ENCODE measurements at places on chromosomes 12 and 14.

- DNase-seq: no peak
Observed at GRCh38 chr14:34211732-34212131, 250.3 kb downstream of the SPTSSA start.

GRCh38 chr12:122834921-122835749 is at the start of gene HIP1R:
Gene HIP1R, plus strand, starts transcription at chr12:122835457. Its CDS starts 94 bp downstream, at chr12:122835551.
- DNase-seq: peak; percentile 63

DNA sequence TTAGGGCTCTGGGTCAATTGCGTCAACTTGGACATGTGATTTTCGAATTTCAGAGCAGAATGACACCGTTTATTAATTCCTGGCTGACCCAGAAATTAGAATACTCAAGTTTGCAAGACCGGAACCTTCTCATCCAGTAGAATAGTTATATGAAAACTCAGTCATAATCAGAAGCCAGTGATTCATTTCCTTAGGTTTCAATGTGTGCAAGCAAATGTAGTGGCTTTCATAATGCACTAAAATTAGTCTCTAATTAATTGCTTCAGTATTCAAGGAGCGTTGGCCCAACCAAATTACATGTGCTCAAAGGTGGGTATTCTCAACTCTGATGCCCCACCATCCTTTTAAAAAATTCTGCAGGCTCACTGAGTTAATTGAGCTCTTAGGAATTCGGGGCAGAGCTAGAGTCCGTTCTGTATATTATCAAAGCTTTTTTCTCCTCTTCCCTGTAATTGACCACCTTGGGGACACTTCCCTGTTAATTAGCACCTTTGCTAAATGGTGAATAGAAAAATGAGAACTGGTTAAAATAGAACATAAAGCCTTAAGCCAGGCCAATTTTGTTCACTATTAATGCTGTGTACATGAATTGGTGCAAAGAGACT is 55.4 kb downstream of the DAO start:
- DNase-seq: no peak

DNA sequence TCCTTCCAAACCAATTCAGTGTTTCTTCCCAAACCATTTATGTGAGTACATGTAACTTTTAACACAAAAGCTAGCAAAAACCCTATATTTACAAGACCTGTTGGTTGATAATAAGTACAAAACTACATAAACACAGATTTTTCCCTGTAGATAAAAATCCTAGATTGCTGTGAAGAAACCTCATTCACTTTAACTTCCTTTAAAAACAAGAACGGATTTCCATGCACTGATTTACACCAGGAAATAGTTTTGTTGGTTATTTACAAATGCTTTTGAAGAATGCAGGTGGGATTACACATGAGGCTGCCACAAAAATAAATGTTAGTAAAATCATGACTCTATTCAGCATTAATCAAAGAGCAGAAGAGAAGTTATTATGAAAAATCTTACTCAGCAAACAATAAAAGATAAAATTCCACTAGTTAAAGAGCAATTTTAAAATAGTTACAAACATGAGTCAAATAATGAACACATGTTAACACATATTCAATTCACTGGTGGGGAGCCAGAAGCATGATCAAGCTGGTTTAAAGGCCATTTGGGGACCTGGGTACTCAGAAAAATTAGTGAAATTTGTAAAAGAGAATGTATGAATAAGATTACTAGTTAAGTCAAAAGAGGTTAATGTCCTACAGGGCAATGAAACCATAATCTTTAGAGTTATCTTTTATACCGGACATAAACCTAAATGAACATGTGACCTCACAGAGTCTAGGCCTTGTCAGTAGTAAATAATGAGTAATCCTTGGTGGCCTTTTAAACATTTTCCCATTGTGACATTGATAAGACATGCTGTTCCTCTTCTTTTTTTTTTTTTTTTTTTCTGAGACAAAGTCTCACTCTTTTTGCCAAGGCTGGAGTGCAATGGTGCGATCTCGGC is 79.9 kb downstream of the PHLDA1 start:
- DNase-seq: no peak

DNA sequence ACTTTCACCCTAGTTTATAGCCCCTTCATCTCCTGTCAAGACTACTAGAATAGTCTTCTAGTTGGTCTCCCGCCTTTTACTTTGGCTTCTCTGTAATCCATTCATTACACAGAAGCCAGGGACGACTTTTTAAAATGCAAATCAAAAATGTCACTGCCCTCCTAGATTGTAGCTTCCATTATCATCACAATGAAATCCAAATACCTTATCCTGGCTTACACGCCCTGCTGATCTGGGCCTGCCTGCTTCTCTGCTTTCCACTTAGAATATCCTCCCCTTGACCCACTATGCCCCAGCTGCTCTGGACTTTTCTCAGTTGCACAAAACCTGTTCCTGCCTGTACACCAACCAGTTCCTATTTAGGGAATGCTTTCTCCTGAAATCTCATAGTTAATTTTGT is 4.5 kb upstream of the EEA1 start:
- DNase-seq: no peak

GRCh38 chr12:31323391-31324115 is 2.4 kb downstream of the SINHCAF start:
- no peak for DNase-seq

- no peak for DNase-seq
Observed at GRCh38 chr12:125254236-125254635, 189.0 kb downstream of the AACS start.

DNA sequence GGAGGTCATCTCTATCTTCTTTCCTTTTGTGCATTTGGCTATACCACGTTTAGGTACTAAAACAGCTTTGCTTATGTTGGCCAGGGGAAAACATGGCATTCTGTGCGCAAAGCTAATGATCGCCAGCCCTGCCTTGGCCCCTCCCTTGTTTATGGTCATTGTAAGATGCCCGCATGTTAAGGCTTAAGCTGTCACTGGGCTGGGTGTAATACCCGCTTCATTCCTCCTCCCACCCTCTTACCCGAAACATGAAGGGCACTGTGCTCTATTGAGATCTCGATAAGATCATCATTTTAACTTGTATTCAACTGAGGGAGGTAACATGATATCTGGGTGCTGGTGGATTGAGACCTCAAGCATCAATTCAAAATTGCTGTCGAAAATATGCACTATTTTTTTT is 34.7 kb downstream of the BRI3BP start:
- DNase-seq: no peak

GRCh38 chr12:106643000-106643399 is 60.2 kb downstream of the RFX4 start:
- DNase-seq: no peak

GRCh38 chr12:104569346-104570173 is 112.8 kb downstream of the CHST11 start:
- DNase-seq: no peak

- no peak for DNase-seq
Observed at GRCh38 chr12:88932457-88932856, 352.2 kb upstream of the KITLG start.

DNA sequence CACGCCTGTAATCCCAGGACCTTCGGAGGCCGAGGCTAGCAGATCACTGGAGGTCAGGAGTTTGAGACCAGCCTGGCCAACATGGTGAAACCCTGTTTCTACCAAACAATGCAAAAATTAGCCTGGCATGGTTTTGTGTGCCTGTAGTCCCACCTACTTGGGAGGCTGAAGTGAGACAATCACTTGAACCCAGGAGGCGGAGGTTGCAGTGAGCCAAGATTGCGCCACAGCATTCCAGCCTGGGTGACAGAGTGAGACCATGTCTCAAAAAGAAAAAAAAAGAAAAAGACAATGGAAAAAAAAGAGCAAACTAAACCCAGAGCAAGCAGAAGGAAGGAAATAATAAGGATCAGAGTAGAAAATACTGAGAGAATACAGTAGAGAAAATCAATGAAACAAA is 5.4 kb downstream of the CHURC1 start:
- no peak for DNase-seq

DNA sequence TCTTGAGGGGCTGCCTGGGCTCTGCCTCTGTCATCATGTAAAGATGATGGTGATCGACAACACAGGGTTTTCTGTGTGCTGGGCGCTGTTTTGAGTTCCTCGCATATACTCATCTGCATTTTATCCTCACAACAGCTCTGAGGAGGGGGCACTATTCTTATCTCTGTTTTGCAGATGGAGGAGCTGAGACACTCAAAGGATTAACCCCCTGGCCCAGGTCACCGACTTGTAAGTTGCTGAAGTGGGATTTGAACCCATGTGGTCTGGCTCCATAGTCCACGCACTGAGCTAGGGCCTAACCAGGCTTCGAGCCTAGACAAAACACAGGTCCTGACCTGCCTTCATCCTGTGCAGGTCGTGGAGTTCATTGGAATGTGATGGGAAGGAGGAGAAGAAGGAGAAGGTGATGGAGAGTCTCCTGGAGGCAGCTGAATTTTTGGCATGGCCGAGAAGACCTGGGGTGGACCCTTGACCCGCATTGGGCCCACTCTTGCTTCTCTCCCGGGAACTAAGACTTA is 140.0 kb downstream of the ASCL4 start:
- no peak for DNase-seq

- no peak for DNase-seq
Observed at GRCh38 chr12:54968181-54968730, 16.3 kb downstream of the TESPA1 start.

DNA sequence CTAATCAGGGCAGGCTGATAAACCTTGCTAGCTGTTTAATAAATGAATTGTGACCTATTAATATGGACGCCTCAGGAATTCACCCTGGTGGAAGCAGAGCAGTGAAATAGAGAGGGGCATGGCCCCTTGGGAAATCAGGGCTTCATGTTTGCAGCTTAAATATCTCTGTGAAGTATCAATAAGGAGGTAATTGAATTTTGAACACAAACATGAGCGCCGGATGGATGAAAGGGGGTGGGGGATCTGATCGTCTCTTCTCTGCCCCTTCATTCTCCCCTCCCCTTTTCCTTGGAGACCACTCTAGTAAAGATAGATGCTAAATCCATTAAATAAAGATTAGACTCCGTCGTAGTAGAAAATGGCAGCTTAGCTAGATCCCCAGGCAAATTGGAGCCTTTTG is 70.5 kb downstream of the LIN52 start:
- DNase-seq: no peak

GRCh38 chr12:131049549-131050339 is 96.0 kb downstream of the ADGRD1 start:
- no peak for DNase-seq

- DNase-seq: no peak
Observed at GRCh38 chr14:77782202-77782601, 17.7 kb upstream of the ADCK1 start.

- no peak for DNase-seq
Observed at GRCh38 chr14:72701237-72701565, 192.7 kb downstream of the DPF3 start.

DNA sequence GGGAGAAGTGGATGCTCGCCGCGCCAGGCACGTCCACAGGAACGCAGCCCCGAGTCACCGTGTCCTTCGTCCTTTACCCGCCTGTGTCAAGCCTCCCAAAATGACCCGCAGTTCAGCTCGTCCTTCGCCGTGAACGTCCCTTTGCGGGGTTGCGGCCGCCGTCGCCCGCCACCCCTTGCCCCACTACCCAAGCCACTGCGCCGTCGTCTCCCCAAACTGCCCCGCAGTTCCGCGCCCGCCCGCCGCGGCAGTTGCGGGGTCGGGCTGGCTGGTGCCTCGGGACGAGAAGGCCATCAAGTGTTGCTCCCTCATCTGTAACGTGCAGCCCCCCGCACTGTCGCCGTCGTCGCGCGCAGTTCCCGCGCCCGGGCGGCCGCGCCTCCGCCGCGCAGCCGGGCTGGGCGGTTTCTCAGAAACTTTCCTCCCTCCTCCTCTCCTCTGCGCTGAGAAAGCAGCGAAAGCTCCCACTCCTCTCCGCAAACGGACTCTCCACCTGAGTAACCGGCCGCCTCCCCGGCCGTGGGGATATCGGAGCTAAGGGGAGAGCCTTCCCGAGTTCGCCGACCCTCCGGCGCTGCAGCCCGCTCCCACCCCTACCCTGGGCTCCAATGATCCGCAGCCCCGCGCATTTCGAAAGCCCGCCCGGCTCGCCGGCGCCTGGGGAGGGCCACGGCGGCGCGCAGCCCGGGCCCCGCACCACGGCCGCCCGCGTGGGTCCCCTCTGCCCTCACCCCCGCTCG is 6.7 kb downstream of the CDKN1B start:
- peak; percentile 44 for DNase-seq

DNA sequence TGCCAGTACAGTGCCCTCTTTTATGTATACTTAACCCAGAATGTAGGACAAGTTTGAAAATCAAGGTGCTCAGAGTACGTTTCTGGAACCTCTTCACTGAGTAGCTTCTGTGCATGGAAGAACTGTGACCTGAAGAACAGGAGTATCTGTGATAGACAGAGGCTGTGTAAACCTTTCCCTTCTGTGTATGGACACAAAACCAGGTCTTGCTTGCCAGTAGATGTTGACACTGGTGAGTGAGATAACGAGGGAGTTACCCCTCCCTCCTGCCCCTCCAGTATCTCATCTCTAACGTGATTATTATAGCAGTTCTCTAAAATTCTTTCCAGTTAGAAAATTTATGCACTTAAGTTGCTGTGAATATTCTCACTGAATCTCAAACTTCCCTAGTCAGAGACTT is 170.8 kb downstream of the RPL10L start:
- DNase-seq: no peak

DNA sequence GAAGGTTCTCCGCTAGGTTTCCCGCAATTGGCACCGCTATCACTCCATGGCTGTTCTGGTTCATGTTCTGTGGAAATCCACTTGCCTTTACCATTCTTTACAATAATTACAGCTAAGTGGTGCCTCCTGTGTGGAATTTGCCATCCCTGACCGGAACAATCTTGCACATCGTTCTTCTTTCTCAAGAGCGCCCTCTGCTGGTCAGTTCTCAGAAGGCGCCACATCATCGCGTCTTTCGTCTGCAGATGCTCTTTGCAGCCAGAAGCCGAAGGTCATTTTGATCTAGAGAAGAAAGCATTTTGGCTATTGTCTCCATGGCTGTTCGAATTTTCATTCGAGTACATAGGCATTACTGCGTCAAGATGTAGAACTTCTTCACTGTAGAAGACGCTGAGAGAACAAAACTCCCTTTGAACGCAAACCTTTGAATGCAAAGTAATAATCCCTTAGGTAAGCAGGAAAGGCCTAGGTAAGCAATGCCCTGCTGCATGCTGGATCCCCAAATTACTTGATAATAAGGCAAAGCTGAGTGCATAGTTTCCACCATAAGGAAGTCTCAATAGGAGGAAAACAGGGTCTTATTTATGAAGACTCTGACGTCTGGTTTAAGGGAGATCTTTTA is 10.1 kb upstream of the RTRAF start:
- DNase-seq: peak; percentile 88

GRCh38 chr12:32489070-32489469 is 89.7 kb downstream of the FGD4 start:
- no peak for DNase-seq

DNA sequence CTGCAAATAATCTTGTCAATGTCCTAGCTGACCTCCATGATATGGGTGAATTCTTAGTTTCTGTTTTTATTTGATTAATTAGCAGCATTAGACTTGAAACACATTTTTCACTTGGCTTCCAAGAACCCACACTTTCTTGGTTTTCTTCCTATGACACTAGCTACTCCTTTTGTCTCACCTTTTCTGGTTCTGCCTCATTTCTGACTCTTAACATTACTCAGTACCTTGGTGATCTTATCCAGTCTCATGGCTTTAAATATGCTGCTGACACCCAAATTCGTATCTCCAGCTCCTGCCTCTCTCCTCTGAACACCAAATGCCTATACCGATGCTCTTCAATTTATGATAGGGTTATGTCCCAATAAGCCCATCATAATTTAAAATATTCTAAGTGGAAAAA is 32.0 kb upstream of the SSTR1 start:
- DNase-seq: no peak

Data from endothelial cell (in vitro differentiated cells).